ENCODE measurements at places on chromosomes 16 and 17.

DNA sequence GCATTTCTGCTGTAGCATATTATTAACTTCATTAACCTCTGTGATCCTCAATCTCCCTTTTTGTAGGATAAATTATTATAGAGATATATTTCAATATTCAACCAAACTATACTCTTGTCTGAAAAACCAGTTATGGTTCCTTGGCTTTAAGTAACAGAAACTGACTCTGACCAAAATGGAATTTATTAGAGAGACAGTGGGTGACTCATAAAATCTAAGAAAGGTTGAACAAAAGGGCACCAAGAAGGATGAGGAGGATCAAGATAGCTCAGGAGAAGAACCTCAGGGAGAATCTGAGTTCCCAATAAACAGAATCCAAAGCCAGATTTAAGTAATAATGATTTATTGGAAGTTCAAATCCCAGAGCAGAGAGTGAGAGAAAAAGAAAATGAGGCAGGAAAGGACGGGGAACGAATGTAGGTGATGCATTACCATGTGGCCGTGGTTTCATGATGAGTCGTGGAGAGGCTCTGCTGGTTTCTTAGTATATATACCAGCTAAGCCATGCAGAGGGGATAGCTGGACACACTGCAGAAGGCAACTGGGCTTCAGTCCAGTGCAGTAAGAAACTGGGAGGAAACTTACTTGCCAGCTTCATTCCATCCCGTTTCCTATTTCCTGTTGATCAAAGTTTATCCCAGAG lies 151.5 kb upstream of the GOT2 start:
- peak; percentile 8 for DNase-seq

DNA sequence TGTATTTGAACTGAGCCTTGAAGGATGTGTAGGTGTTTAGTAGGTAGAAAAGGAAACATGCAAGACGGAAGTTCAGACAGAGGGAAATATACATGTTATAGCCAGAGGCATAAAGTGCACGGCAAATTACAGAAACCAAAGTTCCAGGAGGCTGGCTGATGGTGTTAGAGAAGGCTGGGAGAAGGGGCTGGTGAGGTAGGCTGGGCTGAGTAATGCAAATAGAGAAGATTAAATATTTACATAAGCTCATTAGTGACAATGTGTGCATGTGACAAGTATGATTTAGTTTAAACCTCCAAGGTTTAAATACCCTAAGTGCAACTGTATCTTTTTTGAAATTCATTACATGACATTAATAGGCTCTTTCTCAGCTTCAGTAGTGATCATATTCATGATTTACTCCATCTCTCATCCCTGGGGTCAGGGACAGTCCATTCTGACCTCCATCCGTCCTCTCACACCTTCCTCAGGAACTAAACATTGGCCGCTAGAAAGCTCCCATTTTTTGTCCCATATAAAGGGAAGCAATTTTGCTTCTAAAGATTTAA lies 399.8 kb upstream of the SALL1 start:
- DNase-seq, result no peak

DNA sequence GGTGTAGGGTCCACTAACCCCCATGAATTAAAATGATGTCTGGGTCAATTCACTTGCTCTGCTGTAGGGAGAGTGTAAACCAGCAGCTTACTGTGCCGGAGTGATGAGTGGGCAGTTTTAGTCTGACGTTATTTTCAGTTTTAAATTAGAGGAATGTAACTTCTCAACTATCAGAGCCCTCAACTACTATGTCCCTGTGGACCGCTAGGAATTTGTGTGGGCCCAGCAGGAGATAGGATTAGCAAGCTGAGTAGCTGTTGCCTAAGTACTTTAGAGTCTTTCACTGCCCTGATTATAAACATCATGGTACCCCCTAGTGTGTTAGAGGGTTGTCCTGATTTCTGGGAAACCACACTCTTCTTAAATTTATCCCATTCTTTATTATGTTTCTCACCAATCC lies 11.4 kb downstream of the MARVELD3 start:
- DNase-seq, result peak; percentile 64

GRCh38 chr16:46899443-46900143 lies 15.4 kb downstream of the GPT2 start:
- DNase-seq, result no peak

- DNase-seq, result peak; percentile 42
These were observed 37.8 kb upstream of the ADGRG1 start for GRCh38 chr16:57590654-57591085.

- no peak for DNase-seq
These were observed 319.0 kb upstream of the C16orf82 start for GRCh38 chr16:26747760-26748159.

DNA sequence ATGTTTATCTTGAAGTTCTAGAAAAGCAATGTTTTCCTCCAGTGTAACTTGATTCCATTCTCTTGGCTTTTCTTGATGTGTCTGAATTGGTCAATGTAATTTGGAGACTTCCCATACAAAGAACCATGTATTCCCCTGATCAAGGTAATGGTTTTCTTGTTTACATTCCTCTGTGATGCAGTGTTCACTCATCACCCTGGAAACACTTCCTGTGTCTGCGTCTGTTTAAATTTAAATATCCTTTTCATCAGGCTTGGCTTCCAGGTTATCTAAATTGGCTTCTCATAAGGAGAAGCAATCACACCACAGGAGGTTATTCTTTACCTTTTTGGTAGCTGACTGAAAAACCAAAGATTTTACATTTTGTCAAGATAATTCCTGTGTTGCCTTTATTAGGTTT lies 237.3 kb upstream of the WSCD1 start:
- peak; percentile 74 for DNase-seq

DNA sequence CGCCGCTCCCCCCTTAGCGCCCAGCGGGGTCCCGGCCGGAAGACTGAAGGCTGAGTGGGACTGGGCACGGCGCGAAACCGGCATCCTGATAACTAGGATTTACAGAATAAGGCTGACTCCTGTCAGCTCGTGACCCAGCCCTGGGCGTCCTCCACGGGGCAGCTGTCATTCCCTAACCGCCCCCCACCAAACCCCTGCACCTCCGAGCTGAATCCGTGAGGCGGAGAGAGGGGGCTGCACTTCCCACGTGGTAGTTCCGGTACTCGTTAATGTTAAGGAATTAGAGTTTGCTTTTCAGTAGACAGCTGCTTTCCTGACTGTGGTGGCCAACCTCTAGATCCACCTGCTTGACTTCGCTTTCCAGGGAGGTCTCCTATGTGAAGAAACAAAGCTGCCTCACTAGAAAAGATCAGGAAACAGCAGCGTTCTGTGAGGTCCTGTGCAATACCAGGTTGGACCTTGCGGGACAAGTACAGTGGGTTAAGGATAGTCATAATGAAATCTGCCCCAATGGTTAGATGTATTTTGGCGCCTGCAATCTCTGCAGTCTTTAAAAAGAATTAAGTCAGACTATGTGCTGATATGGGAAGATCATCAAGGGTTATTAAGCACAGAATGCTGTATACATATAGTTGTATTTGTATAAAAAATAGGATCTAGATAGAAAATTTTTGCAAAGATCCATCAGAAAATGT lies 1.1 kb upstream of the WBP2 start:
- DNase-seq, result no peak

GRCh38 chr16:81625544-81626153 lies 153.4 kb upstream of the PLCG2 start:
- peak; percentile 56 for DNase-seq

- no peak for DNase-seq
These were observed 585 bp downstream of the MT2A start for GRCh38 chr16:56608876-56609462.

GRCh38 chr17:19448341-19449268 lies 37.6 kb downstream of the RNF112 start:
- DNase-seq, result peak; percentile 98

- no peak for DNase-seq
These were observed 75.8 kb downstream of the PITPNC1 start for GRCh38 chr17:67452681-67453554.

DNA sequence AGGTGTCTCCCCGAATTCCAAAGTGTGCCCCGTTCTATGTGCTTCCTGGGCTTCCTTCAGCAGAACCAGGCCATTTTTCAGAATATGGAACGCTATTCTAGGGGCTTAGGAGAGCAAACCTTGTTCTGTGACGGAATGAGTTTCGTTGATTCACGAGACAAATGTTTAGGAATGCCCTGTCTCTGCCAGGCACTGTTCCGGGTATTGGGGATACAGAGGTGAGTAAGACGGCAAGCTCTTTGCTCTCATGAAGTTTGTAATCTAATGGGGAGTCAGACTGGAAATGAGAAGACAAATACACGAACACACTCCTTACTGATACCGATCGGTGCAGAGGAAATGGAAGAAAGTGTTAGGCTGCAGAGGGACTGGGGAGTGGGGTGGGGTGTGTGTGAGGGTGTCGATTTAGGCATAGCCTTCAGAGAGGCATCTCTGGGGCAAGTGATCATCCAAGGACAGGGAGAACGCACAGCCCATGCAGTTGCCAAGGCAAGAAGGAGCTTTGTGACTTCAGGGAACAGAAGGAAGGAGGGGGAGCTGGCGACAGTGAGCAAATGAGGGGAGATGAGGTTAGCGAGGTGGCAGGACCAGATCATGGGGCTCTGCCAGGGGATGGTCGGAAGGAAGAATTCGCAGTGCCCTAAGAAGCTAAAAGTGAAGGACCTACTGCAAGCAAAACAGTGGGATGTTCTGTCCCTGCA lies 189.6 kb downstream of the MSI2 start:
- DNase-seq, result no peak

Measured in AG10803 (cell line).